ENCODE measurements at places on chromosomes 5 and 9. TPM values are rescaled to one million over a fixed set of nuclear protein-coding genes. Genes with fewer than 3 reads are reported as not detected.

The SLC46A2 gene
- not detected for total RNA-seq

The MOB3B gene
- total RNA-seq = 3.0 TPM

The WWC1 gene
- total RNA-seq = 48.7 TPM

- no peak for DNase-seq
Measured at GRCh38 chr9:99066571-99066970, 38.3 kb upstream of the TGFBR1 start.

GRCh38 chr5:149778303-149779123, 48.4 kb downstream of the PPARGC1B start:
- DNase-seq = no peak

All from HT1080 (cell line).